DMS79 treated with DMSO at 0.1 percent for 48 hours (cell line): ENCODE measurements at places on chromosomes 3 and 15.

GRCh38 chr3:170327040-170327808 lies 30.3 kb upstream of the SKIL start:
- no peak for DNase-seq

DNA sequence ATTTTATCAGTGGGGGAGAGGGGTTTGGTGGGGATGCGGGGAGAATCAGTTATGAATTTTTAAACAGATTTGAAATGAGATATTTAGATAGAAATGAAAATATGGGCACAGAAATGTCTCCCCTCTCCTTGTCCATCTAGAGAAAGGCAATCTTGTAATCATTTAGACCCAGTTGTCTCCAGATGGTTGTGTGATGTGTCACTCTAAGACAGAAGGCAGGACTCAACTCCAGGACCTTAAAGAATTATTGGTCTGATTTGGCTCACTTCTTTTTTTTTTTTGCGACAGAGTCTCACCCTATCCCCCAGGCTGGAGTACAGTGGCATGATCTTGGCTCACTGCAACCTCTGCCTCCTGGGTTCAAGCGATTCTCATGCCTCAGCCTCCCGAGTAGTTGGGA lies 77.2 kb downstream of the EOMES start:
- DNase-seq, result no peak

DNA sequence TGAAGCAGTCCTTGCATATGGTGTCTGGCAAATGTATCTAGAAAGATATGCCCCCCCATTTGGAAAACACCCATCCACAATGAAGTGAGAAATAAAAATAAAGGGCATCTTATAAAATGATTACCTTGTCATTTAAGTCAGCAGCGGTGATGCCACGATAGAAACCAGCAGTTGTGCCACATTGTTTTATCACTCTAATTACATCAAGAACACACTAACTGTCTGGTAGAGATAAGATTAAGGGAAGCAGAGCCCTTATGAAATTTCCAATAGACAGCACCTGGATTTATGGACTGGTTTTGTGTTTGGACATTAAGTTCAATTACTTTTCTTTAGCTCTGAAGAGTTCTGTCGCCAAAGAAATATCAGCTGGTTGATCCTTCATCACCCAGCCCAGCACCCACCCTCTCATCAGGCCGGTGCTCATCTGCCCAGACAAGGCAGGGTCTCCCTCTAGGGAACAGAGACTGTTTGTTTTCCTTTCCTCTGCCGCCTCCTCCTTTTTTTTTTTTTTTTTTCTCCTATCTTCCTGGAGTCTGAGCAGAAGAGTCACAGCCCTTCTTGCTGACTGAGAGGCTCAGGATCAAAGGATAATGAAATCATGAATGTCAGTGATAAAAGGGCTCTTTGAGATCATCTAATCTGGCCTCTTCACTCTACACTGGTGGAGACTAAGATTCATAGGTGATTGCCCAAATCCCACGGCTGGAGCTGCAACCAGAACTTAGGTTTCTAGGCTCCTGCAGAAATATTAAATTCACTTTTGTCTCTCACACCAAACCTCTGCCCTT lies 464.1 kb downstream of the NTRK3 start:
- DNase-seq, result no peak

DNA sequence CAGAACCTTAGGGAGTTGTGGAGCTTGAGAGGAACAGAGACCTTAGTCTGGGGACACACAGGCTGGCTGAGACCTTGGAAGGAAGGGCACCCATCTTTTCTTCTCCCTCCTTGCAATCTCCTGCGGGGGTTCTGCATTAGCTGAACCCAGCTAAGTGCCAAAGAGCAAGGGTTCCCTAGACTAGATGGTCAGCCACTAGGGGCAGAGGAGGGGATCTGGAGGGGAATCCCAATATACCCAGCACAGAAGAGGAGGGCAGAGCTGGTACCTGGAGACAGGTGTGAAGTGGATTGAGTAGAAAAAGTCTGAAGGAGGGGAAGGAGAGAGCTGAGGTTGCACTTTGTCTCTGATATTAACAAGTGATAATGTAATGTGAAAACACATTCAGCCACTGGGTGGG lies 212.8 kb downstream of the ADAMTS9 start:
- DNase-seq, result no peak

DNA sequence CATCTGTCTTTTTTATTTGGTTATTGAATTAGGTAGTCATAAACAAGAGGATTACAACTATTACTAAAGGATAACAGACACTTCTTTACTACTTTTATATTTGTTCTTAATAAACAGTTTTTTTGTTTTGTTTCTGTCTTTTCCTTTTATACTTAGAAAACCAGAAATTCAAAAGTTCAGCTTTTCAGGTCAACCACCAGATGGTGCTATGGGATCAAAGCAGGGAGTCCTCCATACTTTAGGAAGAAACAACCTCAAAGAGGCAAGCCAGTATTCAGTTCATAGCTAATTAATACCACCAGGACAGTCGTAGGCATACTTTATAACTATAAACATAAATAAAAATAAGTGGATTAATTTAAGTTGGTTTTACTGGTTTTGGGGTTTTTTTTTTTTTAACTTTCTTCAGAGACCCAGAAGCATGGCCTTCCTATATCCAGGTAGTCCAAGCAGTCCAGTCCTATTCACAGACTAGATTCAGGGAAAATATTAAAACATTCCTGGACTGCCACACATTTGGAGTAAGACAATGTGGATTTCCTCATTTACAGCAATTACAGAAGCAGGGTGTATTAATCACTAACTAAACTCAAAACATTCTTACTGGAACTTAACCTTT lies 16.0 kb upstream of the EID1 start:
- DNase-seq, result peak; percentile 19

GRCh38 chr3:13858768-13859520 lies 20.9 kb downstream of the WNT7A start:
- no peak for DNase-seq

- DNase-seq, result no peak
These were observed 675.1 kb downstream of the NLGN1 start for GRCh38 chr3:174072675-174073074.

- DNase-seq, result no peak
These were observed 22.8 kb downstream of the IL17RD start for GRCh38 chr3:57142411-57142723.

DNA sequence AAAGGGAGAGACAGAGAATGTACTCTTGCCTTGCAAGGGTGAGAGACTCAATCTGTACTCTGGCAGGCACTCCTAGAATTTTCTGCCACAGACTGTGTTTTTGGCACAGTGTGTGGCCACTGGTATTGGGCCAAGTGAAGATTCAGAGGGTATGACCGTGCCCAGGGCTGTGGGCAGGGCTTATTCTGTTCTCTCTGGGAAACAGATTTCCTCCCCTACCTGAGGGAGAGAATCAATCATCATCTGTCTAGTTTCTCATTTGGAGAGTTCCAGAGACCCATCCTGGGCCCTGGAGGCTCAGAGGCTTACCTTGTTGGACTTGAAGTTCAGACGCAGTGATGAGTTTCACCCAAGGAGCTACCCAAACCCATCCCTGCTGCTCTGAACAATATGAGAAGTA lies 28.2 kb downstream of the CSTA start:
- DNase-seq, result no peak

- DNase-seq, result no peak
These were observed 566.0 kb downstream of the GBE1 start for GRCh38 chr3:81195478-81195877.

DNA sequence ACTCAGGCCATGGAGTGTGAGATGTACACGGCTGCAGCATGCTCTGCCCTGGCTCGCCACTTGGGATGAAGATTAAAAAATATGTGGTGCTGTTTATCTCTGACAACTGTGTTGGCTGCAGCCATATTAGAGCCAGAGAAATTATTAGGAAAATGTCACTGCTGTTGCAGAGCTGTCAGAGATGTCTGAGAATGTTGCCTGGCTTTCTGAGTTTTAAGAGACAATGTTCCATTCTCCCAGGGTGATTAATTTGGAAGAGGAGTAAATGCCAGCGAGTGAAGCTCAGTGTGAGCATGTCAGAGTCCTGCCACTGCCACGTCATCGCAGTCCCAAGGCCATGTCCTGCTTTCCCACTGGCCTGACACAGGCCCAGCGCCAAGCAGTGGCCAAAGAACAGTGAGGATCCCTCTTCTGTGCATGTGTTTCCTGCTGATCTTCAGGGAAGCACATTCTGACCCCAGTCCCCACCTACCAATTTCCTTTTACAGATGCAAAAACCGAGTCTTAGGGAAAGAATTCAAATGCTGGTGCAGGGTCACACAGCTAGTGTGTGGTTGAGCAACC lies 370.9 kb downstream of the GABRG3 start:
- no peak for DNase-seq

DNA sequence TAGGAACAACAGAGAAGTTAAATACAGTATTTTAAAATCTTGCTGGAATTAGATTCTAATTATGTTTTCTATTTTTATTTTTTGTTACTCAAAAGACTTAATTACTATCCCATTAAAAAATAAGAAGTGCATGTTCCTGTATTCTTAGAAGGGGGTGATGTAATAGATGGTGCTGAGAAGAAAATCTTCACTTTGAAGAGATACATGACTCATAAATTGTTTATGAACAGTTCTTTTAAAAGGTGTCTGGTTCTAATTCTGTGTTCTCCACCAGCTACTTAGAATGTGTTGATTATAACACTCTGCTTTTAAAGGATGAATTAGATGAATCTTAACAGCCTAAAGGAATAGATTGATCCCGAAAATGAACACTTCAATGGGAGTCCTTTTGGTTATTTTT lies 8.2 kb downstream of the RCN2 start:
- no peak for DNase-seq

DNA sequence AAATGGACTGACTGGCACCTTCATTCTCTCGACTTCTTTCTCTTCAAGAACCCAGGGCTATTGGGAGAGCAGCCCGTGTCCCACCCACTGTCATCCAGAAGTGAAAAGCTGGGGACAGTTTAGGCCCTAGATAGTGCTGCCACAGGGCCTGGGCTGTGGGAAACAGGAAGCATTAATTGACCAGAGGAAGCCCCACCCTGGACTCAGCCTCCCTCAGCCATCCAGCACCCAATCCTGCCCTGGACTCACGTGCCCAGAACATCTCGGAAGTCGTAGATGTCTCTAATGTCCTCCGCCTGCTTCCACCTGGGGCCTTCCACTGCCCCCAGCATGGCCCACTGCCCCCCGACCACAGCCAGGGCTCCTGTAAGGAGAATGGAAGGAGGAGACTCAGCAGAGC lies 2.3 kb downstream of the CAMK1 start:
- DNase-seq, result no peak

DNA sequence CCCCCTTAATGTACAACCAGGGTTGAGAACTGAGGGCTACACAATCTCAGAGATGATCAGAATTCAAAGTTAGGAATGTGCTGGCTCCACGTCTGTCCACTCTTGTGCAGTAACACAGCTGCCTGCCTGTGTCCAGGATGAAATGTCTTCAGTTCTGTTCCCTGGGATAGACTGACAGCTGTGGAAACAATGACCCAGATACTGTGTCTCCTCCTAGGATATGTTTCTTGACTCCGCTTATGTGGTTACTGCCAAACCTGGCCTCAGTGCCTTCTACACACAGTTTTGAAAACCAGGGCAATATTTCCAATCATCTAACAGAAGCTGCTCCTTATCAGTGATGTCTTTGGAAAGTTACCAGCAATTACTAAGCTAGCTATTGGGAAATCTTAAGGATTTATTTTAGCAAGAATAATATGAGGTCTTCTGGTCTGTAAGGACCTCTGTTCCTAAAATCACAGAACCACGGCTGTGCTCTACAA lies 67.6 kb downstream of the NOX5 start:
- DNase-seq, result no peak

- no peak for DNase-seq
These were observed 194.4 kb downstream of the PCCB start for GRCh38 chr3:136444581-136444980.

DNA sequence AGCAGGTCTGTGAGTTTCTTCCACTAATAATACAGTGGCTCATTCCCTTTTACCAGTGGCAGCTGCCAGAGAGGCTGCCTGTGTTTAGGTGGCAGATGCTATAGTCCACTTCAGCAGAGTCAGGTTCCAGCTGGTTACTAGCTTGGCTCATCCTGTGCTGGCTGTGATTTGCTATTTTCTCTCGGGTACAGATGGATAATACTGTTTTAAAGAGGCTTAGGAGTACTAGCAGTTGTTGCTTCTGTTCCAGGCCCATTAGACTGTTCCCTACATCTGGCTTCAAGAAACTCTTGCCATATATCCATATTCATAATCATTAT lies 41.0 kb downstream of the ZNF609 start:
- no peak for DNase-seq

DNA sequence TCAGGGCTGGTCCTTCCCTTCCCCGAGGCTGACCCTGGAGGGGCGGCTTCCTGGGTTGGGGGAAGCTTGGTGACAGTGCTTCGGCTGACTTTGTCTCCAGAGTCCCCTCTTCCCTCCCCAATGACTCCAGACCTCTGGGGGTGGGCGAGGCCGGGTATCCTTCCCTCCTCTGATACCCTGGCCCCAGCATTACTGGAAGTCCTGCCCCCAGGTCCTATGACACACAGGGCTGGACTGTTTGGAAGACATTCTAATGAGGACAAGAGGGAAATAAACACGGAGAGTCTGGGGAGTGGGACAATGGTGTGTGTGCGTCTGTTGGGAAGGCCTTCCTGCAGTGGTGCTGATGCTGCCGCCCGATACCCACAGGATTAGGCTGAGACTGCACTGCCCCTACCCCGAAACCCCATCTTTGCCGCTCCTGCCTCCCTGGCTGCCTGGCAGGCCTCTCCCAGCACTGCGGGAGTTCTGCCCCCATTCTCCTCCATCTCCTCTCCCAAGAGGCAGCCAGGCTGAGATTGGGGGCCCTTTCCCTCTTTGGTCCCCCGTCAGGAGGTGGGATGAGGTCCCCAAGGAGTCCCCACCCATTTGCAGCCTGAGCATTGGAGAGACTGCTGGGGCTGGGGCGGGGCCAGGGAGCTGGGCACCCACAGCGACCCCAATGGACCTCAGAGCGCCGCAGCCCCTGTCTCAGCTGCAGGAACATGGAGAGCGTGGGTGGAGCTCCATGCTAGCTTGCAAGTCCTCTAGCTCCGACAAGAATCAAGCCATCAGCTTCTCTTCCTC lies 29.7 kb upstream of the FBLN2 start:
- DNase-seq, result no peak

DNA sequence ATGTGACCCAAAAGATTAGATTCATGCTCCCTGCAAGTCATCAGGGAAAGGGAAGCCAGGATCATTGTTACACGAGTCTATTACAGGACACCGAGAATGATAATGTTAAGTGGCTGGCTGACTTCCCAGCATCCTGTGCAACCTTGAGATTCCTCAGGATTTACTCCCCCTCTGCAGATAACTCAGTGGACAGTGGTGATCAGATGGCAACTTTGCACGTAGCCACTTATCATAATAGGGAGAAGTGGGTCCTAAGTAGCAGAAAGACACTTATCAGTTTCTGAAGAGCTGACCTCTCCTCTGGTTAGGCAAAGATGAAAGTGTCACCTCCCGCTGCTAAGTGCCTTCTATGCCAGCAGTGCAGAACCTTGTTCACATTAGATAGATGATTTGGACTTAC lies 6.7 kb upstream of the TMPRSS7 start:
- peak; percentile 72 for DNase-seq

- DNase-seq, result no peak
These were observed 60.4 kb downstream of the SMAD3 start for GRCh38 chr15:67125589-67126502.

GRCh38 chr3:55285156-55285555 lies 201.9 kb downstream of the WNT5A start:
- DNase-seq, result no peak

GRCh38 chr3:32106929-32107362 lies 526 bp downstream of the GPD1L start:
- peak; percentile 34 for DNase-seq
